ENCODE measurements at places on chromosomes 3 and 15. TPM values are rescaled to one million over a fixed set of nuclear protein-coding genes. Genes with fewer than 3 reads are reported as not detected.

The GOLGA8T gene
- total RNA-seq = 0.18 TPM

The CAMK1 gene
- 45.7 TPM for total RNA-seq

The ALS2CL gene
- 1.7 TPM for total RNA-seq

The SNX4 gene
- 31.3 TPM for total RNA-seq

The GOLGA6L10 gene
- 2.5 TPM for total RNA-seq

The LSG1 gene
- total RNA-seq = 36.5 TPM

The FETUB gene
- total RNA-seq = not detected

The ARHGAP11A gene
- 96.7 TPM for total RNA-seq

The TNFAIP8L3 gene
- not detected for total RNA-seq

The RETNLB gene
- not detected for total RNA-seq

The PLD1 gene
- 0.86 TPM for total RNA-seq

The GOLGA6L7 gene
- total RNA-seq = not detected

The ZNF662 gene
- 2.1 TPM for total RNA-seq

The FBXW12 gene
- not detected for total RNA-seq

The SOX14 gene
- not detected for total RNA-seq

The NR1I2 gene
- total RNA-seq = 1.0 TPM

The SLC30A4 gene
- total RNA-seq = 1.7 TPM

The GATA2 gene
- not detected for total RNA-seq

The USP19 gene
- 41.6 TPM for total RNA-seq

The SLC15A2 gene
- total RNA-seq = 1.7 TPM

The PCOLCE2 gene
- 1.1 TPM for total RNA-seq

The VIPR1 gene
- total RNA-seq = 9.0 TPM

The GOLGA8G gene
- total RNA-seq = not detected

The IQCF2 gene
- total RNA-seq = not detected

The CTXN2 gene
- total RNA-seq = not detected

The TM6SF1 gene
- 5.6 TPM for total RNA-seq

The REC114 gene
- not detected for total RNA-seq

The DPPA2 gene
- not detected for total RNA-seq

The PLSCR4 gene
- total RNA-seq = not detected

The RASGRP1 gene
- 105 TPM for total RNA-seq

The CLASP2 gene
- 46.4 TPM for total RNA-seq

The TTLL13 gene
- 1.1 TPM for total RNA-seq

The COL6A5 gene
- total RNA-seq = not detected

The CYP11A1 gene
- 0.31 TPM for total RNA-seq

The IL17RD gene
- not detected for total RNA-seq

The GPR160 gene
- total RNA-seq = 6.2 TPM

The LCTL gene
- total RNA-seq = not detected

The EPHB3 gene
- total RNA-seq = not detected

The GOLGA6L1 gene
- not detected for total RNA-seq

The UROC1 gene
- not detected for total RNA-seq

The GPR27 gene
- 0.47 TPM for total RNA-seq

The CX3CR1 gene
- total RNA-seq = 0.34 TPM

The SIAH2 gene
- 91.1 TPM for total RNA-seq

The ERC2 gene
- 0.52 TPM for total RNA-seq

The NOX5 gene
- not detected for total RNA-seq

The EFHB gene
- 0.77 TPM for total RNA-seq

The SLC22A14 gene
- total RNA-seq = not detected

The ACOX2 gene
- total RNA-seq = not detected

The CCDC80 gene
- not detected for total RNA-seq
